ENCODE measurements at places on chromosomes 5 and 9.

DNA sequence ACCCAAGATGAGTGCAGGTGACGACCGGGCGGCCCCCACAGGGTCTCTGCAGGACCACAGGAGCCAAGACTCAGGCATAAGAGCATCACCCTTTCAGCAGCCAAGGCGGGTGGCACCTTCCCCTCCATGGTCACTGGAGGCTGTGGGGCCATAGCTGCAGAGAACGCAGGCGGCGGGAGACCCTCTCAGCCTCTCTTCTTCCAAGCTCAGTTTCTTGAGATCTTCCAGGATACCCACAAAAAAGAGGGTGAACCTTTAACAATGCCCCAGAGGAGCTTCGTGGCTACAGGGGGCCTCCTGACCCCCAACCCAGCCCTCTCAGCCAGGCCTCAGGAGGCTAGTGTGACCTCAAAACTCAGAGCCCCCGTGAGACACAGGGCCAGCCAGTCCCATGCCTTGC, 5.8 kb upstream of the TBC1D9B start:
- DNase-seq: no peak

GRCh38 chr5:143064676-143065075, 294.5 kb downstream of the ARHGAP26 start:
- no peak for DNase-seq

GRCh38 chr9:8616414-8616813, 816.8 kb upstream of the DMAC1 start:
- no peak for DNase-seq

DNA sequence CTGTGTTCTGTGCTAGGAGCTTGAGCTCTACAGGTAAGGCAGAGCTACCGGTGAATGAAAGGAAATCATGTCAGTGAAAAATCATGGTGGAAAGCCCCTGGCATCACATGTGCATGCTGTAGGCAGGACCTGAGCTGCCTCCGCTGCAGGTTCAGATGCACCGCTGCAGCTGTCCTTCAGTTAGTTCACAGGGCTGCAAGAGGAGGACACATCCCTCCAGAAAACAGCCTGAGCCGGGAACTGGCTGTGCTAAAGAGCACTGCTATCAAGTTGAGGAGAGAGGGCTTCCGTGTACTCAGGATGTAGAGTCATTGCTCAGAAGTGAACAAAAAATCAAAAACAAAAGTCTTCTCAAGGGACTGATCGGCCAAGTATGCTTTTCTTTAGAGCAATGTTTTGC, 138.6 kb downstream of the ERCC6L2 start:
- no peak for DNase-seq

DNA sequence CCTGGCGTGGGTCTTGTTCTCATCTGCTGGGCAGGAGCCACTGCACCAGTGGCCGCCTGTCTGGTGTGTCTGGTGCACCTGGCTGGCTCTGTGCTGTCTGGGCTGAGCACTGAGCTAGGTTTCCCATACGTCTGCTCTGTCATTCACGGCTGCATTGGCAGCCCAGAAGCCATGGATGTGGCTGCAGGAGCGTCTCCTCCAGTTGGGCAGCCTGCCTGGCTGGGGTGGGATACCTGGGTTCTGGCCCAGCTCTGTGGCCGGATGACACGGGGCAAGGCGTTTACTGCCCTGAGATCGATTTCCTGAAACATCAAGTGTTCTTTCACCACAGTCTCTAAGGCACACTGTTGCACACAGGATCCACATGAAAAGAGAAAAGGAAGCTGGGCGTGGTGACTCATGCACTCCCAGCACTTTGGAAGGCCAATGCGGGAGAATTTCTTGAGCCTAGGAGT, 25.5 kb upstream of the SLC25A51 start:
- DNase-seq: peak; percentile 70

DNA sequence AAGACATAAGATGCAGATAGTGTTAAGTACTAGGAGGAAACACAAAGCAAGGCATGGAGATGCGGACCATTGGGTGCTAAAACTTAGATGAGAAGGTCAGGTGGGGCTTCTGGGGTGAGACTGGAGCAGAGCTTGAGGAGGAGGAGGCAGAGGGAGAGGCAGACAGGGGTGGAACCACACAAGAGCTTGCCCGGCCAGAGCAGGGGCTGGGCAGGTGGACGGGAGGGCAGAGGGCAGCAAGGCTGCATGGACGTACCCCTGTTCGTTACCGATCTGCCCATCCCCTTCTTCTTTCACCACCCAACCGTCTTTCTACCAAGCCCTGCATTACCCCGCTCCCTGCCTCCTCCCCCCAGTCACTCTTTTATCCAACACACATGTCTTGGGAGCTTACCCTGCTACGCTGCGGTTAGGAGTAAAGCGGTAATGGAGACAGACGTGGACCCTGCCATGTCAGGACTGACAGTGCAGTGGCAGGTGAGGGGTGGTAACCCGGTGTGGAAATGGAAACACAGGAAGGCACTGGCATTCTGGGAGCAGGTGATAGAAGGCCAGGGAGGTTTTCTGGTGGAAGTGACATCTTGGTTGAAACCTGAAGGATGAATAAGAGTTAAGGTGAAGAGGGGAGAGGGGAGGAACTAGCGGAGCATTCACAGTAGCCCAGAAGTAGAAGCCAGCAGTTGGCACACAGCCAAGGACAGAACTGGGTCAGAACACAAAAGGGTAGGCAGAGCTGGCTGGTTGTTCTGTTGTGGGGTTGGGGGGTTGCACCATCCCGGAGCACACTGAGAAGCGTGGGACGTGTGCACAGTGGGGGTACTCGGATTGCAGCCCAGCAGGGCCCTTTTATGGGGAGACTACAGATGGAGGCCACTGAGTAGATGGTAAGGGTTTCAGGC, 167.2 kb downstream of the CACNA1B start:
- DNase-seq: no peak

GRCh38 chr5:124921694-124922093, 175.3 kb upstream of the ZNF608 start:
- no peak for DNase-seq

DNA sequence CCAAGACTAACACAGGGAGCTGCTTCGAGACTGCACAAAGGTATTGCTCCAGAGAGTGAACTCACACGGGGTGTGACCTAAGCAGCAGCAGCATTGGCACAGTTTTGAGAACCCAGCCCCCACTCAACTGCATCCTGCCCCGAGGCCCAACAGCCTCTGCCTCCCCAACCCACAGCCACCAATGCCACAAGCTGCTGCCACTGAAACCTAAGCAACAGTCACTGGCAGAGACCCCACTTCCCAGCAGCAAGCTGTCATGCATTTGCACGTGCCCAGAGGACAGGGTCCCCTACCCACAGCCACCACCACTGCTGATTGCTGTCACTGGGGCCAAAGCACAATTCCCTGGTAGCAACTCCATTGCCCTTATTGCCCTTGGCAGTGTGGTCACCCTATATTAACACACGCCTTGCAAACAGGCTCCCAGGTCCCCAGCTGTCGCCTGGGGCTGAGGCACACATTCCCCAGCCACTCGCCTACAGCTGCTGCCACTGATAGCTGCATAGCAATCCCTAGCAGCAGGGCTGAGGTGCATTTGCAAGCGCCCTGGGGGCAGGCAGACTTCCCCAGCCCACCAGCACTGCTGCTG, 141.0 kb downstream of the AGTPBP1 start:
- no peak for DNase-seq

- DNase-seq: peak; percentile 73
These were observed 1.9 kb upstream of the FST start for GRCh38 chr5:53478411-53479044.

DNA sequence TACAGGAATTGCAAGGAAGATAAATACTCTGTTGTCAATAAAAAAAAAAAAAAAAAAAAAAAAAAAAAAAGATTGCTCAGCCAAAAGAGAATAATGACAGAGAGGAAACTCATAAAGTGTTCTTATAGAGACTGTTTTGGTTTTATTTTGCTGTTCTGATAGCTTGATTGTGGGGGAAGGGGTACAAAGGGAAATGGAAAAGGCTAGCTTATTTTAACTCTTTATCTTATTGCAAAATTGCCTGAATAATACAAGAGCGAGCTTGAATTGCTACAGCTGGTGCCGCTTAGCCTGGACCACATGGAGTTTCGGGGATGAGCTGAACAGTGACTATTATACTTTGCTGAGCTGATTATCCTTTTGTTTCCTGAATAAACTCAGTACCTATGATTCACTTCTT, 31.0 kb upstream of the SHISAL2B start:
- DNase-seq: no peak

- DNase-seq: no peak
These were observed 36.3 kb upstream of the FBXL17 start for GRCh38 chr5:108418197-108418596.

DNA sequence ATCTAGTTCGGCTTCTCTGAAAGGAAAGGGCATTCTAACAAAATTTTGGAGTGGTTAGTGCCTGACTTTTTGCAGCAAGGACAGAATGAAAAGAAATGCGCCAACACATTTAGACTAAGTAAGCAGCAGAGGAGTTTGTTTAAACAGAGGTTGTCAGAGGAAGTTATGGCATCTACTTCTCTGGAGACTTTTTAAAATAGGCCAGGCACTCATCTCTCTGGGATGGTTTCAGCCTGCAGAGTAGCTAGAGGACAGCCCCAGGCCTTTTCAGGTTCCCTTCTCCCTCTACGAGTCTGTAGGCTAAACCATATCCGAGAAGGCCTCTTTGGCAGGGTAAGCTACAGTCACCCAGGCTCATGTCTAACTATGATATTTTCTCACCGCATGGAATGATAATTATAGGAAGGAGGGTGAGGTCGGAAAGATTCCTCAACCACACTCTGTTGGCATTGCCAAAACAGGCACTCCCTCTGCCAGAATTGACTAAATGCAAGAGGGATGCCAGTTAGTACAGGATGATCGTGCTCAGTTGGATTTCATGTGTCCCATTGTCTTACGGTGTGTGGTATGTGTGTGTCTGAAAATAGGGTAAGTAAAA, 1.4 kb upstream of the CTXN3 start:
- no peak for DNase-seq

DNA sequence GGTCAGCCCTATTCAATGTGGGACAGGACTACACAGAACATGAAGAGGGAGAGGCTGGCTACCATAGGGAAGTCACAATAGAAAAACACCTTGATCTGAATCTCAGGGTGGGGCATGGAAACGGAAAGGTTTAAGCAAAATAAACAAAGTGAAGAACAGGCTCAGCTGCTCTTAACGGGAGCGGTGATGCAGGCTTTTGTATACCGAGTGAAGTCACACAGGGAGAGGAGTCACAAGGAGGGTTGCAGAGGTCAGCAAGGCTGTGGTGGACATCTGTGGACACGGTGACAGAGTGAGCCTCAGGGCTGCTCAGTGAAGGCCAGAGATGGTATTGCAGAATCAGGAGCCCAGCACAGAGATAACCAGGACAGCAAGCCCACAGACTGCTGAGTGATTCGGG, 30.6 kb upstream of the SEMA4D start:
- no peak for DNase-seq

GRCh38 chr9:138120511-138121437, 243.2 kb downstream of the CACNA1B start:
- no peak for DNase-seq

GRCh38 chr9:977838-978830, 1.7 kb downstream of the DMRT3 start:
- no peak for DNase-seq

DNA sequence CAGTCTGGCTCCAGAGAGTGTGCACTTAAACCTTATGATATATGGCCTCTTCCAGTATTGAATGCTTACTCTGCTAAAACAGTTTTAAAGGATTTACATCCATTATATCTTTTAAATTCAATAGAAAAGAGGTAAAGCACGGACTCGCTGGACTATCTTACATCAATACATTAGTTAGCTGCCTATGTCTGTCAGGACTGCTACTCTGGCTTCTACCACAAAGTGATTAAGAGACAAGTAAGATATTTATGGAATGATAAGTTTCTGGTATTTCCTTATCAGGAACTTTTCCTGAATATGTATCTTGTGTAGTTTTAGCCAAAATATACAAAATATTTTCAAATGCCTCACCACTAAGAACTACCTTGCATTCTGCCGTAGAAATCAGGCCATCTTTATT, 295.1 kb downstream of the ISL1 start:
- DNase-seq: no peak

GRCh38 chr5:122694884-122695283, 80.0 kb upstream of the SNX2 start:
- DNase-seq: no peak

Data from LHCN-M2 (cell line).